Kasumi-1 (cell line): ENCODE measurements at places on chromosomes 5 and 9.

GRCh38 chr5:72042097-72042496, 65.2 kb upstream of the MAP1B start:
- no peak for DNase-seq

DNA sequence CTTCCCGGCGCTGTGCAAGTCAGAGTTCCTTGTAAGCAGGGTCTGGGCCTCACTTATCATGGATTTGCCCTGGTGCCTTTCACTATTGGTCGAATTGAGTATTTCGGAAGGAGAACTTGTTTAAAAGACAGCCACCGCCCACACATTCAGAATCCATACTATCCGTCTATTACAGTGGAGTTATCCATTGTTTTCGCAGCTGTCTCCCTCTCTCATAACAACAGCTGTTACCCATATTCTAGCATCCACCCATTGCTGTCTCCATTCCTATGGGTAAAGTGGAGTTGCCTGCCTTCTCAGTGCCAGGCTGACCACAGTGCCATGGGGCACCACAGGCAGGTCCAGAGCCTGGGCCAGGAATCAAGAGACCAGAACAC, 20.2 kb downstream of the FAXDC2 start:
- no peak for DNase-seq

DNA sequence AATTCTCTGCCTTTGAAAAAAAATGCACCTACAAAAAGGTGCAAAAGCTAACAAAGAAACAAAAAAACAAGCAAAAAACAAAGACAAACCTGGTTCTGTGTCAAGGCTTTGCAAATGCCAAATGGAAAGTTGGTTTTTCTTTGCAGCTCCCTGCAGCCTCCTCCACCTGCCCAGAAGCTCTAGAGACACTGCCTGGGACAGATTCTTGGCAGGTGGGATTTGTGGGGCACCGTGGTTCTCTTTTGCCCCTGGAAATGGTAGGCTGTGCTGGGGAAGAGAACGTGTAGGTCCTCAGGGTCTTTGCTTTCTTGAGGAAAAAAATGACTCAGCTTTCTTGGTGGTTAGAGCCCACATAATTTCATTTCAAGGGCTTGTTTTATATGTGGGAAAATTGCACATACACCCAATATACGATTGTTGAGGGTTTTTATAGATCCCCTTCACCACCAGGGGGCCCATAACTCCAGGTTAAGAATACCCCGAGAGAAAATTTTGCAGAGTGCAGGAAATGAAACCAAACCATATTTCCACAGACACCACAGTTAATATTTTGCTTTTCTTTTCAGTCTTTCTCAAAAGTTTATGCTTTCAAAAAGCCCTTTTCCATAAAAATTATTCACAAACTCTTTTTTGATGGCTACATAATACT, 58.7 kb downstream of the NXNL2 start:
- DNase-seq, result peak; percentile 62

DNA sequence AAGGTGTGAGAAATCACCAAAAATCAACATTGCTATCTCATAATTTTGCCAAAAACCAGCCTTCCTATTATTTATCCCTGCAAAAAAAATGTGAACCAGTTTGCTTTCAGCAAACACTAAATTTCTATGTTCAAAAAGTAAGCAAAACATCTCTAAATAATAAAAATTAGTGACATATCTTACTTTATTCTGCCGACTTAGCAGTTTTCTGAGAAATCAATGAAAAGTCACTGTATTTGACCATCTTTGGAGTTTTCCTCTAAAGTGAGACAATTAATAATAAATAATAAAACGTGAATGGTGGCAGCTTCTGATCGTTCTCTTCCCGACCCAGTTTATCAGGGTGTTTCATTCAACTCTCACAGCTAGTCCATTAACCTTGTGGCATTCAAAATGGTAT, 158.6 kb upstream of the TARS1 start:
- no peak for DNase-seq

DNA sequence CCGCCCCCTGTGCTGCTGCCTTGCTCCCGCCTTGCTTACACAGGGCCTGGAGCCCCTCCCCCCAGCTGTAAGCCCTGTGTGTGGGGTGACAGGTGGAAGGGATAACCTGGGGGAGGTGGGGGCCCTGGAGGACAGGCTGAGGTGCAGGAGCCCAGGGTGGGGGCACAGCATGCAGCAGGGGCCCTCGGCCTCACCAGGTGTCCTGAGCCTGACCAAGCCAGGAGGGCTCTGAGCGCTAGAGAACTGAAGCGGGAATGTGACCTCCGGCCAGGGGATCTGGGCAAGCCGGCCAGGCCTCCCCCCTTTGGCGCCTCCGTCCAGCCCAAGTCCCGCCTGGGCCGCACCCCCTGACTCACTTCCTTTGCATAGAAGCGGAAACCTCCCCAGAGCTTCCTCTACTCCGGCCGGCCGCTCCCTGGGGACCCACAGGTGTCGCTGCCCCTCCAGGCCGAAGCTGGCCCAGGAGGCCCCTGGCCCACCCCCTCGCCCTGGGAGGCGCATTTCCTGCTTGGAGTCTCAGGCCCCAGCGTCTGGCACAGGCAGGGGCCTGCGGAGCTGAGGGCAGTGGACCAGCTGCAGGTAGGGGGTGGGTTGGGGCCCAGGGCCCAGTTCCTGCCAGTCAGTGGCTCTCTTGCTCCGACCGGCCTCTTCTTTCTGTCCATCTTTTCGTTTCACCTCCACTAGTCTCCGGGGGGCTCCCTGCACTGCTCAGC, at the start of gene TOR4A:
TSS of gene TOR4A (plus strand) at position 398 of the 713 bp plus-strand sequence. CDS start 964 bp downstream, outside the sequence.
- peak; percentile 76 for DNase-seq

DNA sequence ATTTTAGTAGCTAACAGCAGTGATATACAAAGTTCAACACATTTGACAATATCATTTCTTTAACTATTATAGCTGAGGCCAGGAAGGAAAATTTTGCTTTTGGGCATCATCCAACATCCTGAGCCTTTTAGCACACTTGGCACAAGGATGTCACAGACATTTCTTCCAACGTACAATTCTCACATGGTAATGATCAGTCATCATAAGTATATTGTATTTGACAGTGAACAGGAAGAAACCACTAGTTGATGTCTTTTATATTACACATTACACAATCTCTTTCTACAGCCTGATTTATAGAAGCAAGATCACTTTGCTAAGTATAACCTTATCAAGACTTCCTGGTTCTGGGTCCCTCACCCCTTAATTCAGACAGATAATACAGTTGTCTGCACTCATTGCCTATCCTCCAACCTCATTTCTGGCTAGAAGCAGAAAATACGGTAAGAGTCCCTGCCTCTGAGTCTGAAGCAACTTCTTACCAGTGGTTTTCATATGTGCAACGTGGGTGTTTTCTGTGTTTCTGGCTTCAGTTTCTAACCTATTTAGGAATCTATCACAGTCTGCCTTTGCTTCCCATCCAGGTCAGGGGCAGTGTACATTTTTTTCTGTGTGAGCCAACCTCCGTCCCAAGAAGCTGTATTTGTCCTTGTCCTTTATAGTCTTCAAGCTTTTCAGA, 167.8 kb downstream of the PAM start:
- DNase-seq, result no peak

- no peak for DNase-seq
Observed at GRCh38 chr5:118952992-118953651, 35.2 kb downstream of the DTWD2 start.

DNA sequence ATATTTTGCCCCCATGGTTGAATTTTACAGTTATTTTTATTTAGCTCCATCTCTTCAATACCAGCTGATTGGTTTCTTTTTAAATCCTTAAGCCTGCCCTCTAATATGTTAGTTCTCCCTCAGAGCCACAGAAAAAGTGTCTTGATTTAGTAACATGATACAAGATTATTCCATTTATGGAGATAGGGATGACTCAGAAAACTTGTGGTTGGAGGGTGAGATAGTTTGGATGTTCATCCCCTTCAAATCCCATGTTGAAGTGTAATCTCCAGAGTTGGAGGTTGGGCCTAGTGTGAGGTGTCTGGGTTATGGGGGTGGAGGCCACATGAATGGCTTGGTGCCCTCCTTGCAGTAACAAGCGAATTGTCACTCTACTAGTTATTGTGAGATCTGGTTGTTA, 115.7 kb downstream of the FBXO38 start:
- DNase-seq, result no peak

DNA sequence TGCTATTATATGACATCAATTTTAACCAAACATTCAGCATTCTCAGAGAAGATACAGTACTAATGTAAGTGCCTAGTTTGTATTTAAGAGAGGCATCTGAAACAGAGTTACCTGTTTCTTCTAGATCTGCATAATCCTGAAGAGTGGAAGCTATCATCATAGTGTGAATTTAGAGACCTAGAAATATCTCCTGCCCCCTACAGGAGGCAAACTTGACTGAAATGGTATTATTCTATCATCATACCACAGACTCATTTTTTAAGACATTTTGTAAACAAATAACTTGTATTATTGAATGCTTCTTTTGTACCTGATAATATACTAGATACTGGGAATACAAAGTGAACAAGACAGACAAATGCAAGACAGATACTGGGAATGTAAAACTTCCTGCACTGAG, 216.8 kb upstream of the RPS23 start:
- no peak for DNase-seq

DNA sequence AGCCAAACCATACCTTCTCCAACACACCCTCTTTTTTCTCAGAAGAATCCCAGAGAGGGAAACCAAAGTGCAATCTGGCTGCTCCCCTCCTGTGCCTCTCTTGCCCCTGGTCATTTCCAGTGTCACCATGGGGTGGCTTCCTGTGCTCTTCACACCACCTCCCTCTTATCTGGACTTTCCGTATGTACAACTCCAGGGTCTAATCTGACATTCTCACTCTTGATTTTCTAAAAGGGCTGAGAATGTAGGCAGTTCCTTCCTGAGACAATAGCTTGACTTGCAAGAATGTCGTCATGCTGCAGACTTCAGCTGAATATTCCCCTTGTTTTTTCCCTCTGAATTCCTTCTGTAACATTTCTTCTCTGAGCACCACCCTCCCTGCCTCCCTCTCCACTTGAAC, 110.2 kb downstream of the FBXL7 start:
- DNase-seq, result no peak

DNA sequence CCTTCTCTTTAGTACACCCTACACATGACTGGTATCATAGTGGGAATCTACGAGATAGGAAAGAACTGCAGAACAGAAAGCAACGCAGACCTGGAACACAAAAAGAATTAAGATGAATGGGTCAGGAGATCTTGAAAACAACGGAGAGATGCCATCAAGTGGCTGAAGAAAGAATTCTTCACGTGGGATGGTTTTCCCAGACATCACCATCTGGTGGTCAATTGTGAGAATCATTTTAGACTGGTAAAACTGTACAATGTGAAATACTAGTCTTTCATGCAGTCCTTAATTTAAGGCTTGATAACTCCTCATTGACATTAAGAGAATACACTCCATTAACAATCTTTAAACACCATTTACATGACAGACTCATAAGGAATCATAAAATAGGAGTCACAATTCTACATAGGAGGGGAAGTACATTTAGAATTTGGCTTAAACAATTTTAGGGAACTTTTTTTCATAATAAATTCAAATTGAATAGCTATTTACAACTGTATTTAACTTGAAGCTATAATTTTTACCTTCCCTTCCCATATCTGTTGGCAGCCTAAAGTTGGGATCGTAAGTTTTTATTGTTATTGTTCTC, 128.4 kb upstream of the TRPM3 start:
- peak; percentile 75 for DNase-seq

DNA sequence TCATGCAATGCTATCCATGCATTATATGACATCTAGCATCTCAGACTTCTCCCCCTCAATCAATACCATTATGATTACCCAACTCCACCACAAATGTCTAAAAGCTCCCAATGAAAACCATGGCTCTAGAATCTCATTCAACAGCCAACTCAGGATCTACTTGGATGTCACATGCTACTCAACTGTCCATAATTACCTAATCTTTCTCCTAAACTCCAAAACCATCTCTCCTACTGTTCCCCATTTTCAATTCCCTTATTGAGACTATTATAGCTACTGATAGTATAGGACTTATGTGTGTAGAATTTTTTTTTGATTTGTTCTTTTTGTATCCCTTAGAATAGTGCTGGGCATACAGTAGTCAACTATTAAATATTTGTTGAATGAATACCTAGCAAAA, 8.2 kb upstream of the STRBP start:
- no peak for DNase-seq

DNA sequence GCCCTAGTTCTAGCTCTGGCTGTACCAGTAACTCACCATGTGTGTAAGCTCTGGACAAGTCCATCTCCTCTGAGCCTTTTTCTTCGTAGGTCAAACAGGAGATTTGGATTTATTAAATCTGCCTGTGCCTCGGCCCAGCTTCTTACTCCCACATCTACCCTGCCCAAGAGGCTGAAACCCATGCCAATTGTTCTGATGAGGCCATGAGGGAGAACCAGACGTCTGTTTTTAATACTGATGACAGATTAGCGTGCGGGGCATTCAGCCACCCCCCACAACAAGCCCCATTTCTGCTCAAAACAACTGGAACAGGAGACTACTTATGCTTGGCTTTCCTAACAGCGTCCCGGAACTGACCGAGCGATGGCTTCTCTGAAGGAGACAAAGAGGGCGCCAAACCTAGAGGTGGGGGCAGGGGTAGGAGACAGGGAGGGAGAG, 81.2 kb upstream of the TRIM32 start:
- no peak for DNase-seq

GRCh38 chr9:23938908-23939307, 112.9 kb upstream of the ELAVL2 start:
- no peak for DNase-seq

DNA sequence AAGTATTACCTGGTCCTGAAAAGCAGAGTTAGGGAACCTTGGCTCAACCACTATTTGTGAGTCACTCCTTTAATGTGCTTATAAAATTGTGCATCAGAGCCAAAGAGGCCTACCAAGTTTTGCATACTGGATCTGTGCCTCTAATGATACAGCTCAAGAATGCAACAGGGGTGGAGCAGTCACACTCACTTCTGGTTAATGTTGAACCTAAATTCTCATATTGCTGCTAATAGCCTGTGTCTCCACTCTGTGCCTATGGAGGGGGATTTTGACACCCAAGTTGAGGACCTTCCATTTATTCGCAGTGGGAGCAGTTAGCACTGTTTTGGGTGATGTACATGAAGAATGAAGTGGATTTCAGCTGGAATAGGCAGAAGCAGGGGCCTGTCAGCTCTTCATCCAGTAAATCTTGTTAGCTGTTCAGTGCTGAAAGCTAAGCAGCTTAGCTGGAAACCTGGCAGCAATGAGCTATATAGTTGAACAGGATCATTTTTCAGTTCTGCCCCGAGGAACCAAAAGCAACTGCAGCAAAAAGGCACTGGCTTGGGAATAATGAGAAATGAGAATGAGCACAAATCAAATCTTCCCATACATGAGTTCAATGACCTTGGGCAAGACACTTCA, 9.7 kb downstream of the SH3TC2 start:
- no peak for DNase-seq

DNA sequence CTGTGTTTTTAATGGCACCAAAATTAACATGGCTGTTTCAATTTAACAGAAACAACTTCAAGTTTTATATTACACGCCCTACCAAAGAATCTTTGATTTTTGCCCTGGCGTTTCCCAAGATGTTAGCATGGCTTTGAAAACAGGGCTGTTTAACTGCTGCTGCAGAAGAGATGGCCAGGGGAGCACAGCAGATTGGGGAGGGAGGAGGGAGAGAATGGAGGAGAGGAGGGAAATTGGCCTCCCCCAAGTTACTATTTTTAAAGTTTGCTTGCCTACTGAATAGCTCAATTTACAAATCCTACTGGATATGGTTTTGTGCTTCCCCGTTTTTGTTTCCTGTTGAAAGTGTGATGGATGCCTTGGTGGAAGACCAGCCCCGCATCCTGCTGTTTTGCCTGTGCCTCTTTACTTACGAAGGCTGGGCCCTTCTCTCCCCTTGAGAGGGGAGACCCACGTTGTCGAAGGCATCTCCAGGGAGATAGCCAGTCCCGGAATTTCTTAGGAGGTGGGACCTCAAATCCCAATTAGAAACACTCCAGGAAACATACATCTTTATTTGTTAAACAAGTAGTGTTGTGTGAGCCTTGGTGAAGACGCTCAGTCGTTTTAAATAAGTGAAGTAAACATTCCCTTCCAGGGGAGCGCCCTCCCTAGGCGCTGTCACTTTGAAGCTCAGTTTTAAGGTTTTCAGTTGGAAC, 98.6 kb downstream of the AOPEP start:
- DNase-seq, result peak; percentile 4
